ENCODE measurements at places on chromosomes 2 and 18.

DNA sequence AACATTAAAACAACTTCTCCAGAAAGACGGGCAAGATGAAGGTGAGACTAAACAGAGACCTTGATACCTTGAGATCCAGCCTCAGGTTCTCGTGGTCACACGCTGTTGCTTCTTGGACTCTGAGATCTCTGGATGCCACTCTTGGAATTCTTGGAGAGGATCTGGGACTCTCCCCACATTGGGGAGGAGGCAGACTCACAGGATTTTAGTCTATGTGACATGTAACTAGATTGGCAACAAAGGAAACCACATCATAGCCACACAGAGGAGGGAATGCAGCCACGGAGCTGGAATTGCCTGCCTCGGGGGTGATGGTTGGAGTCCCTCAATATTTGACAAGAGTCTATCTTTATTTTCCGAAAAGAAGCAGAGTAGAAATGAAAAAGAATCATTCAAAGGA lies 78.8 kb upstream of the IGFBP5 start:
- peak; percentile 88 for DNase-seq

DNA sequence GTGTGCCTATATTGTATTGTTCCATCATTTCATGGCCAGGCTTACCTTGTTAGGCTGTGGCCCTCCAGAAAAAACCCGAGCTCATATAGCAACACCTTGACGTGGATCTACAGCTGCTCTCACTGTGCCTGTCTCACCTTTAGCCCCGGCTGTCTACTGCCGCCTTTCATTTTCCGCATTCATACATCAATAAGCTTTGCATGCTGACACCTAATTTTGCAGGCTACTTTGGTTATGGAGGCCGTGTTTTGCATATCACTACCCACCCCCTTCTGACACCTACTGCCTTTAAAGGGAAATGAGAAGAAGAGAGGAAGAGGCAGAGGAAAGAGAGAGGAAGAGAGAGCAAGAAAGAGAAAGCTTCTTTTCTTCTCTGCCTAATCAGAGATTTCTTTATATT lies 702.9 kb downstream of the BCL11A start:
- no peak for DNase-seq

DNA sequence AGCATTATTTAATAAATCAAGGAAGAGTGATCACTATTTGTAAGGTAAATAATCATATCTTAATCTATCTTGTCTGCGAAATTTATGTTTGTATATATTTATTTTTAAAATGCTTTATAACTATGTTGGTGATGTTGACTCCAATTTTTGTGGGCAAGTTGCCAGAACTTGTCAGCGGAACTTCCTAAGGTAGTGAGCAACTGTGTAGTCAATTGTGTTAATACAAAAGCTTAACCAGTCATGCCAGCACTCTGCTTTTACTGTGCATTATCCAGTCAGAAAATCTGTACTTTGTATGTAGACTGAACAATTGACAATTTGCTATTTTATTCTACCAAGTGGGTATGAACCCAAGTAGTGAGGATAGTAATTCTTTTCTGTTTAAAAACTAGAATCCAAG lies 61.9 kb upstream of the RND3 start:
- no peak for DNase-seq

- no peak for DNase-seq
Observed at GRCh38 chr2:202604699-202605098, 30.1 kb upstream of the FAM117B start.

- DNase-seq: no peak
Observed at GRCh38 chr18:12373116-12373770, 3.8 kb downstream of the AFG3L2 start.

GRCh38 chr2:43158259-43158880 lies 68.0 kb downstream of the ZFP36L2 start:
- peak; percentile 88 for DNase-seq

GRCh38 chr18:73409242-73409641 lies 541.5 kb upstream of the NETO1 start:
- no peak for DNase-seq

- DNase-seq: no peak
Observed at GRCh38 chr2:10469301-10469700, 21.2 kb upstream of the ODC1 start.

DNA sequence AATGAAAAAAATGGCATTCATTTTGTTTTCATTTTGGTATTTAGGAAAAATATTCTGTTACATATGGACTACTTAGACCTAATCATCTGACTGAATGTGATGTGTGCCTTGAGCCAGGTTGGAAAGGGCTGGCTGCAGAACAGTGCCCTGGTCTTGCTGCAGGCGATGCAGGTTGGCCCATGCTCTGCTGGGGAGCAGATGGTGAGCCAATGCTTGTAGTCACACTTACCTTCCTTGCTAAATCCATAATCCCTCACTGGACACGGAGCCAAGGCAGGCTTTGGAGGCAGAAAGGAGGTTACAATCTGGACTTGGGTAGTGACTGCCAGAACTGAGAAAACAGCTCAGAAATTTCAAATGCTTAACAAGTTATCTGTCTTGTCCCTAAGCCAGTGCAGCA lies 228.7 kb downstream of the ARHGAP15 start:
- DNase-seq: no peak

DNA sequence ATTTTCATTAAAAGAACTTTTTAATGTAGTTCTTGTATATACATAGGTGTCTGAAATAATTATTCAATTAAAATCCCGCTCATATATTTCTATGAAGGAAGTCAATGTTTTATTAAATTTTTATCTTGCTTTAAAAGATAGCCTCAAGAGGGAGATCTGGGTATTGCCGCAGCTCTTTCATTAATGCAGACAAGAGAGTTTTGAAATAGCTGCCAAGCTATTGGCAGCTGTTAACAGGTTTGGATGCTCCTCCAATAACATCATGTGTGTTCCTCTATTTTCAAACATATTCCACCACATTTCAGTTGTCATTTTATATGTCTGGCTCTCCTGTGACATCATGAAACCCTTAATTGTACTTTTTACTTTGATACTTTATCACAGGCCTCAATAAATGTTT lies 12.9 kb upstream of the NT5C1B start:
- DNase-seq: no peak

- DNase-seq: no peak
Observed at GRCh38 chr2:160289126-160289525, 89.1 kb upstream of the ITGB6 start.

GRCh38 chr2:70340761-70341476 lies 39.1 kb upstream of the FAM136A start:
- DNase-seq: peak; percentile 46

DNA sequence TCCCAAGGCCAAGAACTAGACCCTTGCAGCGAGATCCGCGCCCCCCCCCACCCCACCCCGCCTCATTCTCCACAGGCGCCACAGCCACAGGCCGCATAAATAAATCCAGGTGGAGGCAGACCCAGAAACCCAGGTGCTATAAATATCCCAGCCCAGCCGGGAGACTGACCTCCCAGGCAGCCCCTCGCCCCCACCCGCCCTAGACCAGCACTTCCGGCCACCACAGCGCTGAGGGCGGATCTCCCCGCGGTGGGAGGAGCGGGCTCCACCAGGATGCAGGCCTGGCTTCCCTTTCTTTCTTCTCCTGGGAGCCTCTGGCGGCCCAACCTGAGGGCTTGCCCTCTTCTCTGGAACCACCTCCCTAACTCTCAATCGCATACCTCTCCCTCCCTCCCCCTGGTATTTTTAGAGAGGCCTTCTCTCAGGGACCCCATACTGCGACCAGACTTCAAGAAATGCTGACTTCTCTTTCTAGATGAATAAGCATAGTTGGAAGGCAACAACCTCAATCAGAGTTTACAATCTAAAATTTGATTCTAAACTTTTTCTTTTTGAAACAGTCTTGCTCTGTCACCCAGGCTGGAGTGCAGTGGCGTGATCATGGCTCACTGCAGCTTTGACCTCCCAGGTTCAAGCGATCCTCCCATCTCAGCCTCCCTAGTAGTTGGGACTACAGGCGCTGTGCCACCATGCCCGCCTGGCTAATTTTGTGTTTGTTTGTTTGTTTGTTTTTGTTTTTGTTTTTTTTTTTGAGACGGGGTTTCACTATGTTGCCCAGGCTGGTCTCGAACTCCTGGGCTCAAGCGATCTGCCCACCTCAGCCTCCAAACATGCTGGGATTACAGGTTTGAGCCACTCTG lies 55.0 kb downstream of the PKDCC start:
- peak; percentile 42 for DNase-seq

GRCh38 chr2:139045524-139045923 lies 265.3 kb upstream of the NXPH2 start:
- no peak for DNase-seq

GRCh38 chr18:61334491-61334850 lies 1.2 kb downstream of the CDH20 start:
- no peak for DNase-seq

GRCh38 chr2:61134141-61134540 lies 27.8 kb upstream of the C2orf74 start:
- peak; percentile 18 for DNase-seq

Measured in RPMI7951 (cell line).